ENCODE measurements at places on chromosomes 1 and 21. TPM values are rescaled to one million over a fixed set of nuclear protein-coding genes. Genes with fewer than 3 reads are reported as not detected.

ATAD3B gene
- total RNA-seq, result 37.9 TPM

ROR1 gene
- not detected for total RNA-seq

OR6K3 gene
- total RNA-seq, result not detected

SETDB1 gene
- total RNA-seq, result 64.6 TPM

GRCh38 chr1:103447471-103447870, 78.0 kb upstream of the RNPC3 start:
- no peaks in the 10 kb centered on the region for H3K36me3 ChIP-seq
- H3K4me1 ChIP-seq, result peaks cover 4% of the 10 kb centered on the region
- H3K27ac ChIP-seq, result no peak overlapping the region
- no peak overlapping the region for H3K4me3 ChIP-seq
- DNase-seq, result no peak
- peaks cover 6% of the 10 kb centered on the region for H3K27me3 ChIP-seq

DNA sequence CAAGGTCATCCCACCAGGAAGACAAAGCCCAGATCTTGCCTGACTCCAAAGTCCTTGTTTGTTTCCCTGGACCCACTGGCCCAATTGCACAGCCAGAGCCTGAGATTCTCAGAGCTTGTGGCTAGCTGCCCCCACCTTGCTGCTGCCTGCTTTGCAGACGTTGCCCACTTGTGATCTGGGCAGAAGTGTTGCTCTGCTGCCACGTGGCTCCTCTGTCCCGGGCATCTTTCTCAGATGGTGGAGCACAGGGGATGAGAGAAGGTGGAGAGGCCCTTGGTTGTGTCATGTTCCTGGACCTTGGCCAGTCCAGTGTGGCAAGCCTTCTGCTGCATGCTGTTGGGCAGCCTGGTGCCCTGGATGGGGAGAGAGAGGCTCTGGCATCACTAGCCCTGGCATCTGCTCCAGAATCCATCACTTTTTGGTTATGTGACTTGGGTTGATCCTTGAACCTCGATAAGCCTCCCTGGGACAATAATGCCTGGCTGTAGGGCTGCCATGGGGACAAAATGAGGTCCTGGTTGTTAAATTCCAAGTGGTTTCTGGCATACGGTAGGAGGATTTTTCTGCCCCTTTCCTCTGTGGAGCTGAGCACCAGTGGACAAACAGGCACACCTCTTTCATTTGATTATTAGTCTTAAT, 1.5 kb upstream of the NR0B2 start:
- no peak for DNase-seq
- no peaks in the 10 kb centered on the region for H3K36me3 ChIP-seq
- H3K4me1 ChIP-seq, result peaks cover 1% of the 10 kb centered on the region
- no peaks in the 10 kb centered on the region for H3K27me3 ChIP-seq

- peaks cover 26% of the 10 kb centered on the region for H3K4me1 ChIP-seq
- H3K36me3 ChIP-seq, result no peaks in the 10 kb centered on the region
- H3K27ac ChIP-seq, result peak overlapping the region; percentile 98
- H3K4me3 ChIP-seq, result peak overlapping the region; percentile 96
- no peaks in the 10 kb centered on the region for H3K27me3 ChIP-seq
Observed at GRCh38 chr1:88891951-88892340, 579 bp upstream of the GTF2B start.

GRCh38 chr1:229237320-229237719, 33.6 kb upstream of the RAB4A start:
- no peak for DNase-seq
- no peak overlapping the region for H3K27ac ChIP-seq
- no peaks in the 10 kb centered on the region for H3K36me3 ChIP-seq
- peaks cover 5% of the 10 kb centered on the region for H3K27me3 ChIP-seq
- H3K4me1 ChIP-seq, result peaks cover 2% of the 10 kb centered on the region
- no peak overlapping the region for H3K4me3 ChIP-seq

DNA sequence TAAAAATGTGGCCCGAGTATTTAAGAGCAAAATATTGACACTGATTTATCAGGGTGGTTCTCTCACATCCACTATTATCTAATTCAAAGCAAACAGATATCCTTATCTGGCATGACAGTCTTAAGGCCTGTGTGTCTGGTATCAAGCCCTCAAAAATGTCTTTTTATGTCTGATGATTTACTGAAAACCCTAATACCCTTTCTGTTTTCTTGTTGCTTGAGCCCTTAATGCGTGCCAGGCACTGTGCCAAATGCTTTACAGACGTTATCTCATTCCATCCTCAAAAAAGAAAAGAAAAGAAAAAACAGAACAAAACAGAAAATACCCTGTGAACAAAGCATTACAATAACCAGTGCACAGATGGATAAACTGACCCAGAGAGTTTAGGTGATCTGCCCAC, 5.7 kb downstream of the DUSP23 start:
- H3K4me3 ChIP-seq, result no peak overlapping the region
- H3K36me3 ChIP-seq, result no peaks in the 10 kb centered on the region
- peaks cover 7% of the 10 kb centered on the region for H3K27me3 ChIP-seq
- DNase-seq, result no peak

GRCh38 chr1:65045022-65045817, 78.9 kb upstream of the JAK1 start:
- DNase-seq, result no peak
- H3K27me3 ChIP-seq, result peaks cover 2% of the 10 kb centered on the region
- no peak overlapping the region for H3K4me3 ChIP-seq
- peaks cover 15% of the 10 kb centered on the region for H3K4me1 ChIP-seq
- no peak overlapping the region for H3K27ac ChIP-seq

- peak overlapping the region; percentile 97 for H3K4me3 ChIP-seq
- peak; percentile 47 for DNase-seq
- no peaks in the 10 kb centered on the region for H3K27me3 ChIP-seq
- peak overlapping the region; percentile 95 for H3K27ac ChIP-seq
- peaks cover 22% of the 10 kb centered on the region for H3K4me1 ChIP-seq
Observed at GRCh38 chr1:53367503-53368313, 39.8 kb upstream of the LRP8 start.

Data from activated naive CD8-positive, alpha-beta T cell treated with anti-CD3 and anti-CD28 coated beads, Interleukin-2, amount 10 ng/mL, durations not matched to agents 7 days and 5 days (primary cell).